ENCODE measurements at places on chromosomes 4 and X.

GRCh38 chr4:153428941-153429475 lies 37.2 kb upstream of the TMEM131L start:
- DNase-seq: no peak

DNA sequence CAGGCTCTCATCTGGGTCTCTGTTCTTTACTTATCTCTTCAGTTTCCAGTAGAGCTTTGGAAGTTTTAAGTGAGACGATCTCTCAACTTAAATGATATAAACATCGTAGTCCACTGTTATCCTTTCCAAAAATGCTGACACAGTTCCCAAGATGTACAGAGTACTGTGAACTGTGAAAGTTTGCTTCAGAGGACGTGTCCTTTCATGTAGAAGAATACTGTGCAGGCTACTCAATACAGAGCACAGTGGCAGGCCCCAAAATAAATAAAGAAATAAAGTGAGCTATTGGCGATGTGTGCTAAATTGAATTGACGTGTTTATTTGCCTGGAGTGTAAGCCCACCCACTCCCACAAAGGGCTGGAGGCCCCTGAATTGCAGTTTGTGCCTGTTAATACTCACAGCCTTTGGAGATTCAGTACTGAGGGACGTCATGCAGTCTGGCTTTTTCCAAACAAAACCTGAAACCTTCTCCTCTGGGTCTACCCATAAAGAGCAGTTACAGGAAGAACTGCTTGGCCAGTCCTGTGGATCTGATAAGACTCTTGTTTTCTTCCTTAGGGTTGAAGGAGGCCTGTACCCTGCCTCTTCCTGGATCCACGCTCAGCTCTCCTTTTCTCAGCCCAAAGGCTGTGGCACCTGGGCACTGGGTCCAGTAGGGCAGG lies 66.1 kb downstream of the SOWAHB start:
- DNase-seq: no peak

- DNase-seq: peak; percentile 44
Observed at GRCh38 chr4:169009286-169010124, 550 bp downstream of the CBR4 start.

DNA sequence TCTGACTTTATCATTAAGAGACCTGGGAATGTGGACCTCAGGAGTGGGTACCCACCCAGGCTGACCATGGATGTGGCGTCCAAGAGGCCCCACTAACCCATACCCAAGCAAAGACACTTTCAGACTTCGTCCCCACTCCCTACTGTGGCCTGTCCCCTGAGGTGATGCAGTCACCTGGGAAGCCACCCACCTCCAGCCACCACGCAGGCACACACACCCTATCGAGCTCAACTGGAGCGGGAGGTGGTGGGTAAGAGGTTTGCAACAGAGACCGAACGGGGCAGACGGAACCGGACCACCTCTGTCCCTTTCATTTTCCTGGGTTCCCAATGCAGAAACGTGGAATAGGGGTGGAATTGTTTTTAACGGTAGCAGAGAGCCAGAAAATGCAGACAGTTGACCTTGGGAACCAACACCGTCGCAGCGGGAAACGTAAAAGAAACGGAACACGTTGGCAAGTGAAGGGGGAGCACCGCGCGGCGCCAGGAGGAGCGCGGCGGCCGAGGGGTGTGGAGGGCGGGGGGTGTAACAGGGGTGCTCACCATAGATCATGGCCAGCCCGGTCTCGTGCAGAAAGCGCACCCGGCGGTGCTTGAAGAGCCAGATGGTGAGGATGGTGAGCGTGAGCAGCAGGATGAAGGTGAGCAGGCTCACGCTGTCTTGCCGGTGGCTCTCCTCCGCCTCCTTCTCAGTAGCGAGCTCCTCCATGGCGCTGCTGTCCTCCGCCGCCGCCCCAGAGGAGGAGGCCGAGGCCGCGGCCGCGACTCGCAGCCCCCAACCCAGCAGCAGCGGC lies 559 bp downstream of the SLC9A7 start:
- DNase-seq: peak; percentile 21

GRCh38 chr4:184375027-184375426 lies 99.3 kb downstream of the IRF2 start:
- no peak for DNase-seq

DNA sequence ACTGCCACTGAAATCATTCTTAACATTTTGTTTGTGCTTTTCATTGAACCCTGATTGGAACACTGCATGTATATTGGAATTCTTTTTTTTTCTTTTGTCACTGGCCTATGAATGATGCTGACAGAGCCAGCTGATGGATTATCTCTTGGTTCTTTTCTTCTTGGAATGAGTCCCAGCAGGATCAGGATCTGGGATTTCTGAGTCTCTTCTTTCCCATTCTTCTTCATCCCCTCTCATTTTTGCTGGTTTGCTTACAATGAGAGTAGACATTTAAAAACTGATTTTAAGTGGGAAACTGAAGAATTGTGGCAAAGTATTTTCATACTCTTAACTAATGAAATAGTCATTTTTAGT lies 9.0 kb downstream of the DCUN1D4 start:
- DNase-seq: no peak

GRCh38 chr4:53055274-53055673 lies 193.2 kb downstream of the RASL11B start:
- DNase-seq: no peak

DNA sequence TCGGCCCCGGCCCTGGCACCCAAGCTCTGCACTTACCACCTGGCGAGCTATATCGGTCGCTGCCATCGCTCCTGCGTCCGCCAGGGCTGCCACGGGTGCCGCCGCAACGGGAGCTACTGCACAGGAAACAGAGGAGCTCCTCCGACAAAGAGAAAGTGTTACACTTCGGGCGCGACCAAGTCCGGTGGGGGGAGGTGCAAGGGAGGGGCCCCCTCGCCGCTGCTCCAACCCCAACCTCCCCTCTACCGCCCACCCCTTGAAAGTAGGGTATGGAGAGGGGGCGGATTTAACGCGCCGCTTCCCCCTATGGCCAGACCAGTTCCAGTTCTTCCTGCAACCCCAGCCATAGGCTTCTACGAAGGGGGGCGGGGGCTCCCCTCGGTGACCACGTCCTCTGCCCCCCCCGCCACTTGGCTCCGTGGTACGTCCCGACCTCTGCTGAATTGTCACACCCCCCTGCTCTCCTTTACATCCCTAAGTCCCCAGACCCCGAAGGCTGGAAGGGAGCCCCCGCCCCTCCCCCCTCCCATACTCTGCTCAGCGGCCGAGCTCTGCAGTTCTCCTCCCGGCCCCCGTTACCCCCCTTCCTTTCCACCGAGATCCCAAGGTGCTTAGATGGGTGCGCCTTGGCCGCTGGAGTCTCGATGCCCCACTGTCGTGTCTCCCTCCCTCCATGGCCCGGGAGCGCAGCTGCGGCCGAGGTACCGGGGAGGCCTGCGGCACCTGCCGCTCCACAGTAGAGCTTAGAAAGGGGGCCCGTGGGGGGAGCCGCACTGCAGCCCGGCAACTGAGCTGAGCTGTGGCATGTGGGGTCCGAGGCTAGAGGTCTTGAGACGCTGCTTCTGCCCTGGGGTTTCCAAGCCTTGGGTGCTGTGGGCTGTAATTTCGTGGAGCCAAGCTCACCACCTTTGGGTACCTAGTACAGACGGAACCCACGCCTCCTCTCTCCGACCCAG lies at the start of gene SEPTIN6:
Gene SEPTIN6 (minus strand): TSS at position 129 of the 956 bp plus-strand sequence. CDS start 63 bp downstream, at position 66.
- peak; percentile 82 for DNase-seq

DNA sequence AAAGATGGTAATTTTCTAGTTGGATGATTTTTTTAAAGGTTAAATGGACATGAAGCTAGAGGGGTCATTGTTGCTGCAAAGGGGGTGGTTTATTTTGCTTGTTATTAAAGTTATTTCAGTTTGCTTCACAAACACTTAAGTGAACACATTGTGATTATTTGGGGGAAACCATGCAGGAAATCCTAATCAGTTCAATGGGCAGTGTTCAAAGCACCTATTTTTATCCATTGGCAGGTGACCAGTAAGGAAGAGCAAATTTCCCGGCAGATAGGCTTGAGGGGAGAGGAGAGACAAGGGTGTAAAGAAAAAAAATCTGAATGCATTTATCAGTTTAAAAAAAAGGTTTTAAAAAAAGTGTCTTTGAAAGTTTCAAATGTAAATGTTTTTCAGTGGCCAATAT lies 17.6 kb downstream of the GPR174 start:
- DNase-seq: no peak

- DNase-seq: no peak
Observed at GRCh38 chr4:70938086-70938485, 35.9 kb downstream of the MOB1B start.

DNA sequence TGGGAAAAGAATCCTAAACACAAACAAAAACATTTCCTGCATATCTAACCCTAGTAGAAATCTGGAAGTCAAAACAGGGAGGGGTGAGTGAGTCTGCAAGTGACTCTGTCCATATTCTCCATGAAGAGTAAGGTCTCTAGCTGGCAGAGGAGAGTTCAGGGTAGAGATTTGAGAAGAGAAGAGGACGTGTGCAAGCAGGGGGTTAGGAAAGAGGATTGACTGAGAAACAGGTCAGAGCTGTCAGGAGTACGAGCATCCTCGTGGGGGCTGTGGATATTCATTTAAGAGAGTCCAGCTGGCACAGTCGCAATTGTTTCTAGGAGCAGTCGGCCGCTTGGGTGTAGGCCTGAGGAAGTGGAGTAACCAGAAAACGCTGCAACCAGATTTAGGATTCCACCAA lies 27.9 kb downstream of the PROM1 start:
- DNase-seq: no peak

GRCh38 chrX:9110808-9111207 lies 76.9 kb upstream of the FAM9B start:
- DNase-seq: no peak

DNA sequence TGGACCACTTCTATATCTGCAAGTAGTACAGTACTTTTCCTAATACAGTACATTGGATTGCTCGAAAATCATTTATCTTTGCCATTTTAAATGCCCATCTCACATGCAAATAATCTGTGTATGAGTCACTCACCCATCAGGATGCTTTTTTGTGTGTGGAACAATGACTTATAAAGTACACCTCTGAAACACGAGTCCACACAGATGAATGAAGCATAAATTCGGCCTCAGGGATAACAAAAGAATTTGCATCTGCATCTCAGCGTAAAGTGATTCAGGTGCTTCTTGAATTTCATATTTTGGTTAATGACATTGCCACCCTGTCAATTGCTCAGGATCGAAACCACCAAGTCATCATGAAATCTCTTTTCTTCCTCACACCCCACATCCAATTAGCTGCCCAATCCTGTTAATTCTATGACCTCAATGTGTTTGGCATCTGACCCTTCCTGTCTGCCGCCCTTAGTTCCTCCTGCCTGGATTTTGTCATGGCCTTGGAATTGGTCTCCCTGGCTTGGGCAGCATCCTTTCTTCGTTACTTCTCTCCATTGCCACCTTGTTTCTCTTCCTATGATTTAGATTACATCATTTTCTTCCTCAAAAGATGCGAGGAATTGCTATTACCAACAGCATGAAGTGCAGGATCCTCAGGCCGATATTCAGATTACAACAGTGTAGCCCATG lies 161.6 kb upstream of the MID1 start:
- no peak for DNase-seq

GRCh38 chr4:156294577-156294976 lies 340.9 kb upstream of the CTSO start:
- no peak for DNase-seq

GRCh38 chr4:4254199-4254598 lies 6.2 kb upstream of the TMEM128 start:
- no peak for DNase-seq

- DNase-seq: no peak
Observed at GRCh38 chrX:105565856-105566255, 256.5 kb upstream of the NRK start.

- no peak for DNase-seq
Observed at GRCh38 chr4:155587766-155588165, 78.9 kb upstream of the GUCY1A1 start.

GRCh38 chr4:106315968-106316772 lies at the start of the genes AIMP1 and TBCK:
AIMP1 (plus strand) TSS chr4:106316550; CDS start chr4:106325010, 8,460 bp downstream.
TBCK (minus strand) TSS chr4:106316209; CDS start chr4:106308960, 7,249 bp downstream.
- peak; percentile 83 for DNase-seq

GRCh38 chrX:2251211-2251610 lies 249.6 kb downstream of the DHRSX start:
- DNase-seq: no peak

DNA sequence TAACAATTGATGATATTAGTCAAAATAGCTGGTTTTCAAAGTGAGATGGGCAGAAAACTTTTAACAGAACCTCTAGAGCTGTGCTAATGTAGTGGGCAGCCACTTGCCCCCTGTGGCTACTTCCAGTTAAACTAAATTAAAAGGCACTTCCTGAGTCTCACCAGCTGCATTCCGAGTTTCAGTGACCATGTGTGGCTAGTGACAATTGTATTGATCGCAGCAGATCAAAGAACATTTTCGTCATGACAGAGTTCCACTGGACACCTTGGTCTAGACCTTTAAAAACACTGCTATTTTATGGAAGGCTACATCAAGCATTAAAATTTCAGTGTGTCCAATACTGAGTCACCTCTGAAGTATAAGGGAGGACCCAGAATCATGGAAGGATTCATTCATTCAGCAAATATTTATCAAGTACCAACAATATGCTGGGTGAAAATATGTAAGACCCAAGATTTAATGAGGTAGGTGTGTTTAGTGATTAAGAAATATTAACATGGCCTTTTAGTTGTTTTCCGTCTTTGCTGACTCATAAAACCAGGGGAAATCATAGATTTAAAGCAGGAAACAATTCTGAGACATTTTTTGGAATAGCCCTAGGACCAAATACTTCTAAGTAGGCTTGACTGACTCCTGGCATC lies 5.1 kb upstream of the FAT1 start:
- DNase-seq: no peak

DNA sequence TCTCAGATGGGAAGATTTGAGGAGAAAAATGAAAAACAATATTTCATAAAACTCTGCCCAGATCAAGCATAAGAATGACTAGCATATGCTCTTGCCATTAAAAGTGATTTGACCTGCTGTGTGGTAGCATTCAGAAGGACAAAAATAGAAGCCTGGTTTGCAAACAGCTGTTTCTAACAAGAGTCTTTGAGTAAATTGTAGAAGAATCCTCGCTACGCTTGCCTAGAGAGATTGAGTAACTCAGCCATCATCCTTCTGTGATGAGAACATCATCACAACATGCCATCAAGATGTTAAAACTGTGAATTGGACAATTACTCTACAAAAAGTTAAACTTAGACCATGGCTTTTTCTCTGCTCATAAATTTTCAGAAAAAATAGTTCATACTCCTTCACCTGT lies 168.9 kb upstream of the PUDP start:
- DNase-seq: no peak

DNA sequence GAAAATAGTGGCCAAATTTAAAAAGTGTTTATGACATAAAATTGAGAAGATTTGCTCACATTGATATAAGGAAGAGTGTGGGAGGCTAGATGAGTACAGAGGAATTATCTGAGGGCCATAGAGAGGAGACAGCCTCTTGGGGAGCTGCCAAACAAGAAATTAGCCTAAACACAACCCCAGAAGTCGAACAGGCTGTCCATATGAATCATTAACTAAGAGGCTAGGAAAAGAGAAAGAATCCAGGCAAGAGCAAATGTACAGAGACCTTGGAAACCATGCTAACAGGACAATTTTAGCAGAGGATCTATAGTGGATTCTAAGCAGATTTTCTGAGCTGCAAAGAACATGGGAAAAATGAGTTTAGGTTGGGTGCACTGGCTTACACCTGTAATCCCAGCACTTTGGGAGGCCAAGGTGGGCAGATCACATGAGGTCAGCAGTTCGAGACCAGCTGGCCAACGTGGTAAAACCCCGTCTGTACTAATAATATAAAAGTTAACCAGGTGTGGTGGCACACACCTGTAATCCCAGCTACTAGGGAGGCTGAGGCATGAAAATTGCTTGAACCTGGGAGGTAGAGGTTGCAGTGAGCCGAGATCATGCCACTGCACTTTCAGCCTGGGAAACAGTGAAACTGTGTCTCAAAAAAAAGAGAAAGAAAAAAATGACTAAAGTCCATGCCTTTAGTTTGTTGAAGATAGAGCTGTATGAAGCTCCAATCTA lies 76.1 kb downstream of the NWD2 start:
- no peak for DNase-seq

GRCh38 chrX:112051576-112051975 lies 31.0 kb downstream of the TRPC5 start:
- no peak for DNase-seq

Data from activated CD8-positive, alpha-beta memory T cell treated with anti-CD3 and anti-CD28 coated beads, Interleukin-2, amount 50 U/mL, for 4 hours (primary cell).